ENCODE measurements at places on chromosomes 7 and 10.

- no peak overlapping the region for H3K27ac ChIP-seq
- no peak overlapping the region for H3K4me3 ChIP-seq
- no peaks in the 10 kb centered on the region for H3K27me3 ChIP-seq
- no peaks in the 10 kb centered on the region for H3K4me1 ChIP-seq
- DNase-seq: no peak
Observed at GRCh38 chr7:51451751-51452476, 135.3 kb upstream of the COBL start.

DNA sequence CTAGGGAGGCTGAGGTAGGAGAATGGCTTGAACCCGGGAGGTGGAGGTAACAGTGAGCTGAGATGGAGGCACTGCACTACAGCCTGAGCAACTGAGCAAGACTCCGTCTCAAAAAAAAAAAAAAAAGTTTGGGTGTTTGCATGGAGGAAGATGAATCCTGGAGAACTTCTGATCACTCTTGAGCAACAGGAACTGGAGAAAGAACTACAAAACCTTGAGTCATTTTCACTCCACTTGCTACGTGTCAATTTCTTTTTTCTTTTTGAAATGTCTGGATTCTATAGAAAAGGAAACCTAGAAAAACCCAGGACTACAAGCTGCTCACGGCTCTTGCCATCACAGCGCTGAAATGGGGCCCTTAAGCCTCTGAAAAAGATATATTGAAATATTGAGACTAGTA, 189.6 kb upstream of the NRP1 start:
- no peak overlapping the region for H3K4me3 ChIP-seq
- peaks cover 13% of the 10 kb centered on the region for H3K27me3 ChIP-seq
- no peak for DNase-seq
- no peaks in the 10 kb centered on the region for H3K36me3 ChIP-seq
- no peaks in the 10 kb centered on the region for H3K4me1 ChIP-seq

DNA sequence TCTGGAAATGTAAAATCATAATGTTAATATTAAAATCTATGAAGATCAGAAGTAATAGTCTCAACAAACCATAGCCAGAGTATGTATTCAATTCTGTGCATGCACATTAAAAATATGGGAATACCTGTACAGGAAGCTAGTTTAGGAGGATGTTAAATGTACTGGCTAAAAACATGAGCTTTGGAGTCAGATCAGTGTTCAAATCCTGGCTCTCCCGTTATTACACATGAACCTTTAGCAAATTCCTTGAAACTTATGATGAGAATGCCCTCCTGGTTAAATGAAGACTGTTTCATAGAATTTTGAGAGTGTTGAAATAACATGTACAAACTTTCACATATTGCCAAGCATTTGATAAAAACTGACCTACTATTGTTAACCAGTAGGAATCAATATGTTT, 4.6 kb downstream of the ARL4A start:
- DNase-seq: no peak
- no peak overlapping the region for H3K4me3 ChIP-seq
- peaks cover 6% of the 10 kb centered on the region for H3K4me1 ChIP-seq
- H3K36me3 ChIP-seq: no peaks in the 10 kb centered on the region

DNA sequence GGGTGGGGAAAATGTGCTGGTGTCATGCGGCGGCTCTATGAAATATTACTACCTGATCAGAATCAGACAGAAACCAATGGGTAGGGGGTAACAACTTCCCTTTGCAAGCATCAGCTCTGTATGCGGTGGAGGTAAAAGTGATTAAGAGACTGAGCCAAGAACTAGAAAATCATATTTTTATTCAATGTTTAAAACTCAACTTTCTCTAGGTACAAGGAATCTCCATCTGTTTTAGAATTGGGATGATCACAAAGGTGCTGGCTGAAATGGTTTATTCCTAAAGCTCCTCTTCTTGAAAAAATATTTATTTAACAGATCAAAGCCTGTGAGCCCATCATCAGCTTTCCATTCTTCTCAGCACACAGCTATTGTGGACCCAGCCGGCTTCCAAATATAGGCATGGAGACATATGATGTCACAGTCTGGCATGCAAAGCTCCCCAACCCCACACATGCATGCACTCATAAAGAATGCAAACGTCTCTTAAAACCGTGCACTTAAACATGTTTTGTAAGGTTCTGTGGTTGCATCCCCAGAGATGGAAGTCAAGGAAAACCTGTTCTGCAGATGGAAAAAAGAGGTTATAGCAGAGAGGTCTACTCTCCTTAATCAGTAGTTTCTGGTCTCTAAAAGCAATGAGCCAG, 126.0 kb downstream of the SKIDA1 start:
- no peaks in the 10 kb centered on the region for H3K27me3 ChIP-seq
- peak; percentile 33 for DNase-seq
- H3K27ac ChIP-seq: no peak overlapping the region

DNA sequence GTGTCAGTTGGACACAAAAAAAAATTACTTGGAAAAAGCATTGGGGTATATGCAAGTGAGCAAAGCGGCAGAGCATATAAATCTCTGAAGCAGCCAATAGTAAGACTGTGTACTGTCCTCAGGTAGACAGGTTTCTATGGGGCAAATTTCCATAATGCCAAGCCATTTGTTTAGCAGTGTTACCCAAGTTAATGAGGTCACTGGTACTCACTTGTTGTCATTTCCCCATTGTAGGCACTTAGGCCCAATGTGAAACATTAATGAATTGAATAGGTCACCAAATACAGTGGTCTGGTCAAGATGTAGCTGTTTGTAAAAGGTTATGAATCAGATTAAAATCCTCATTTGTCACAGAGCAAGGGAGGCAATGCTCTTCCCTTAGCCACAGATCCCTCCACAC, 27.5 kb downstream of the HOXA1 start:
- no peaks in the 10 kb centered on the region for H3K36me3 ChIP-seq
- no peaks in the 10 kb centered on the region for H3K4me1 ChIP-seq
- H3K4me3 ChIP-seq: no peak overlapping the region
- H3K27me3 ChIP-seq: no peaks in the 10 kb centered on the region
- DNase-seq: no peak

DNA sequence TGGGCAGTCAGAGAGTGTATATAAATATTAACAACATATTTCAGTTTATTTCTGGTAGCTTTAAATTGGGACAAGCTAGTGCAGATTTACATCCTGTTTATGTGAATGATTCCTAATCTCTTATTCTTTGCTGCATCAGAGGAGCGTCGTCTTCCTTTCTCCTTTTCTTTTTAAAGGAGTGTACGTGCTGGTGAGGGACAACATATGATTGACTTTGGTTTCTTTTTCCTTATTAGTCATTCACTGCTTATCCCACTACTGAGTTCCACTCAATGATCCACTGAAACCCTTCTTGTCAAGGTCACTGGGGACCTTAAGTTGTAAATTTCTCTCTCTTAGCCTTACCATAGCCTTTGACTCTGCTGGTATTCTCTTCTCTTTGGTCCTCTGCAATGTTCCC, 116.3 kb downstream of the EXOC4 start:
- no peak overlapping the region for H3K4me3 ChIP-seq
- H3K36me3 ChIP-seq: no peaks in the 10 kb centered on the region
- no peaks in the 10 kb centered on the region for H3K27me3 ChIP-seq
- no peak overlapping the region for H3K27ac ChIP-seq

GRCh38 chr7:20541608-20542349, 73.7 kb upstream of the ABCB5 start:
- DNase-seq: peak; percentile 60
- H3K27me3 ChIP-seq: no peaks in the 10 kb centered on the region
- no peak overlapping the region for H3K4me3 ChIP-seq
- no peaks in the 10 kb centered on the region for H3K36me3 ChIP-seq

- H3K4me3 ChIP-seq: no peak overlapping the region
- no peaks in the 10 kb centered on the region for H3K4me1 ChIP-seq
- DNase-seq: no peak
- peaks cover 41% of the 10 kb centered on the region for H3K36me3 ChIP-seq
- H3K27ac ChIP-seq: peak overlapping the region; percentile 12
Observed at GRCh38 chr7:45064047-45064725, 24.6 kb downstream of the NACAD start.

- H3K27ac ChIP-seq: no peak overlapping the region
- H3K36me3 ChIP-seq: peaks cover 4% of the 10 kb centered on the region
- no peaks in the 10 kb centered on the region for H3K27me3 ChIP-seq
- peaks cover 57% of the 10 kb centered on the region for H3K4me1 ChIP-seq
- no peak overlapping the region for H3K4me3 ChIP-seq
Observed at GRCh38 chr10:22649390-22649841, 65.0 kb downstream of the PIP4K2A start.

- H3K4me1 ChIP-seq: peaks cover 4% of the 10 kb centered on the region
- H3K27ac ChIP-seq: no peak overlapping the region
- H3K4me3 ChIP-seq: no peak overlapping the region
Observed at GRCh38 chr10:120606051-120606764, 149.2 kb downstream of the PLPP4 start.

- no peaks in the 10 kb centered on the region for H3K36me3 ChIP-seq
- no peak overlapping the region for H3K27ac ChIP-seq
- DNase-seq: no peak
- no peak overlapping the region for H3K4me3 ChIP-seq
- H3K4me1 ChIP-seq: no peaks in the 10 kb centered on the region
Observed at GRCh38 chr7:18844735-18845134, 272.7 kb downstream of the TWIST1 start.

DNA sequence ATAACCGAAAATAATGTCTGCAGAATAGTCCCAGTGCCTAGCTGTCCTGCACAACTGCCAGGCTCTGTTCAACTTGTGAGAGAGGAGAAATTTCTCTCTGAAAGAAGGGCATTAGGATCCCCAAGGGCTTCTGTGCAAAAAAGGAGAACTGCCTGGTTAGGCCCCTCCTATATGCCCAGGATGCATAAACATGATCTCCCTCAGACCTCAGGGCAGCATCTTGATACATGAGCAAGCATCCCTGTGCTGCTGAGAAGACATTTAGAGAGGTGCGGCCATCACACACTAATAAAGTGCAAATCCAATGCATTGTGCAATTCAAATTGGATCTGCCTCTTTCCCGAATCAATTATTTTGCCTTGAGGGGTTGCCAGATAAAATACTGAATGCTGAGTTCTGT, 553.6 kb downstream of the TNS3 start:
- no peak overlapping the region for H3K4me3 ChIP-seq
- no peaks in the 10 kb centered on the region for H3K4me1 ChIP-seq
- no peak for DNase-seq
- no peaks in the 10 kb centered on the region for H3K27me3 ChIP-seq
- no peaks in the 10 kb centered on the region for H3K36me3 ChIP-seq

DNA sequence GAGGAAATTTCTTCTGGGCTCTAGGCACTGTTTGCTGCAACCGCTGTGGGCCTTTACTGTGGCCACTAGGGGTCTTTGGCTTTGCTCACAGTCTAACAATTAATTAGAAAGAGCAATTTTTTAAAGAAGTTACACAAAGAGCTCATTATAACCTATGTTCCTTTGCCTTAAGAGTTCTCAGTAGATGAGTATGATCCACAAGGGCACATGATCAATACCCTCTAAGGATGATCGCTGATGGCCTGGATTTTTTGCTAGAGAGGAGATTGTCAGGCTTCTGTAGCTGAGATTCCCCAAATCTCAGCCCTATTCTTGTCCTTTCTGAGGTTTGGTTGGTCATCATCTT, 80.8 kb upstream of the RHOBTB1 start:
- no peak overlapping the region for H3K4me3 ChIP-seq
- DNase-seq: peak; percentile 41
- H3K27me3 ChIP-seq: no peaks in the 10 kb centered on the region
- no peaks in the 10 kb centered on the region for H3K4me1 ChIP-seq
- H3K27ac ChIP-seq: no peak overlapping the region
- H3K36me3 ChIP-seq: no peaks in the 10 kb centered on the region

DNA sequence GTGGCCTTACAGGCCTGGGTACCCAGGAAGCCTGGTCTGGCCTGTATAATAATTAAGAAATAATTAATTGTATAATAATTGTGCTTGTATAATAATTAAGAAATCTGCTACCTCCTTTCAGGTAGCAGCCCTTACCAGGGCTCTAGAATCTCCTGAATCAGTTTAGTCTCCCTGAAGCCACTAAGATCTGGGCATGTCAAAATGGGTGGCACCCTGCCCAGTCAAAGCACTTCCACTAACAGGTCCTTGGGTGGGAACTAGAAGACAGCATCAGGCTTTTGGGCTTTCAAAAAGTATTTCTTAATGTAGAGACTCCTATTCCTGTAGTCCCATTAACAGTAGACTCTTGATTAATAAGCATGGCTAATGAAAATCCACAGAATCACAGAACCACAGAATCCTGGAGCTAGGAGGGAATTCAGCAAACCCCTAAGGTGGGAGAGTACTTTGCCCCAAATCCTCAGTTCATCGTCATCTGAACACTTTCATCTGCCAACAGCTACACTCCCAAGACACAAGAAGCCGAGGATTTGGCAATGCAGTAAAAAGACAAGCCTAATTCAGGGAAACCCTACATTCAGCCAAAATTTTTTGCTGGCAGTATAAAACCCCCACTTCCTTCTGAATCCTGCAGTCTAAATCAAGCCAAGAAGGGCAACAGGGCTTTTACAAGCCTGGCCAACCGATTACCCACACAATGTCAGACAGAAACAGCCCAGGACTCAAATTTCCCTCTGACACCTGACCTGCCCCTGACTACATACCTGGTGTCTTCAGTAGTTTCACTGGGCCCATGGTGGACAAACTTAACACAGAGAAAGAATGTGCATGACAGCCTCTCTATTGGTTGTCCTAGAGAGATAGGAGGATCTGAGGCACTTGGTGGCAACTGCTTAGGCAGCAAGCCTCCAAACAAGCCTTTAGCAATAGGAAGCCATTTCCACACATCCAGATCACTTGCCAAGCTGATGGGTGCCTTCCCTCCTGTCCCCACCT, 5.9 kb upstream of the IL6 start:
- no peak overlapping the region for H3K27ac ChIP-seq
- peaks cover 20% of the 10 kb centered on the region for H3K4me1 ChIP-seq
- H3K27me3 ChIP-seq: peaks cover 3% of the 10 kb centered on the region
- no peaks in the 10 kb centered on the region for H3K36me3 ChIP-seq

DNA sequence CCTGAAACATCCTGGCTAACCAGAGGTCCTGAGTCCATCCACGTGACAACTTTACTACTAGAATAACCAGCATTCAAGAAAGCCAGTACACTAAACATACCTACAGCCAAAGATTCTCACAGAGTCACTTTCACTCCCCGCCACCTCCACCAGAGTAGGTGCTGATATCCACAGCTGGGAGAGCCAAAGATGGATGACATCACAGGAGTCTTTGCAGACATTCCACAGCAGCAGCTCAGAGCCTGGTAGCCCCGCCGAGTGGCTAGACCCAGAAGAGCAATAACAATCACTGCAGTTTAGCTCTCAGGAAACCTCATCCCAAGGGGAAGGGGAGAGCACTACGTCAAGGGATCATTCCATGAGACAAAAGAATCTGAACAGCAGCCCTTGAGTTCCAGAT, 13.5 kb upstream of the ADAM22 start:
- H3K27me3 ChIP-seq: no peaks in the 10 kb centered on the region
- no peak overlapping the region for H3K27ac ChIP-seq
- H3K4me1 ChIP-seq: no peaks in the 10 kb centered on the region
- no peak for DNase-seq
- H3K36me3 ChIP-seq: no peaks in the 10 kb centered on the region

GRCh38 chr10:11639849-11640764, 28.7 kb upstream of the USP6NL start:
- no peak for DNase-seq
- H3K4me3 ChIP-seq: no peak overlapping the region
- no peaks in the 10 kb centered on the region for H3K36me3 ChIP-seq
- peaks cover 11% of the 10 kb centered on the region for H3K4me1 ChIP-seq

- no peaks in the 10 kb centered on the region for H3K36me3 ChIP-seq
- H3K27ac ChIP-seq: no peak overlapping the region
- no peak for DNase-seq
- no peak overlapping the region for H3K4me3 ChIP-seq
- H3K27me3 ChIP-seq: no peaks in the 10 kb centered on the region
- H3K4me1 ChIP-seq: no peaks in the 10 kb centered on the region
Observed at GRCh38 chr10:70898687-70899086, 10.3 kb upstream of the PCBD1 start.
